Left kidney (tissue), 8 donors: ENCODE measurements at places on chromosomes 16 and 17. TPM values are rescaled to one million over a fixed set of nuclear protein-coding genes. Genes with fewer than 3 reads are reported as not detected.

Gene ASB16
- 3.0 TPM for polyA plus RNA-seq

DNA sequence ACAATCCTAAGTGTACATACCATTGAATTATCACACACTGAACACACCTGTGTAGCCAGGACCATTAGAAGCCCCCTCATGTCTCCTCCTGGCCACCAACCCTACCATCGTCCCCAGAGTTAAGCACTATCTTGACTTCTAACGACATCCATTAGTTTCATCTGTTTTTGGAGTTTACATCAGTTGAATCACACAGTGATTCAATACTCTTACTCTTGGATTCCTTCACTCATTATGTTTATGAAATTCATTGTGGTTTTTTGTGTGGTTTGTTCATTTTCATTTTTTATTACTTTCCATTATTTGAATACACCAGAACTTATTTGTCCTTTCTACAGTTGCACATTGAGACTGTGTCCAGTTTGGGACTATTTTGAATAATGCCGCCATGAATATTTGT, 13.6 kb downstream of the DRC7 start:
- no peak for DNase-seq

GRCh38 chr16:59522826-59523225, 788.7 kb upstream of the GOT2 start:
- DNase-seq, result no peak

GRCh38 chr16:30750876-30751465, 2.7 kb downstream of the PHKG2 start:
- DNase-seq, result no peak

Gene NPIPA8
- polyA plus RNA-seq, result 1.6 TPM

GRCh38 chr16:7426161-7426560, 93.5 kb downstream of the RBFOX1 start:
- DNase-seq, result no peak
